T-helper 17 cell (primary cell): ENCODE measurements at places on chromosomes 16 and 17. TPM values are rescaled to one million over a fixed set of nuclear protein-coding genes. Genes with fewer than 3 reads are reported as not detected.

- no peak for DNase-seq
Measured at GRCh38 chr17:10683853-10684252, 13.5 kb downstream of the SCO1 start.

- DNase-seq: no peak
Measured at GRCh38 chr16:23651943-23652468, 10.7 kb downstream of the DCTN5 start.

- no peak for DNase-seq
Measured at GRCh38 chr16:77866752-77867151, 78.4 kb downstream of the VAT1L start.

GRCh38 chr16:78957317-78958100 lies 643.0 kb downstream of the MAF start:
- DNase-seq: no peak

PRR15L gene
- total RNA-seq: not detected

DNA sequence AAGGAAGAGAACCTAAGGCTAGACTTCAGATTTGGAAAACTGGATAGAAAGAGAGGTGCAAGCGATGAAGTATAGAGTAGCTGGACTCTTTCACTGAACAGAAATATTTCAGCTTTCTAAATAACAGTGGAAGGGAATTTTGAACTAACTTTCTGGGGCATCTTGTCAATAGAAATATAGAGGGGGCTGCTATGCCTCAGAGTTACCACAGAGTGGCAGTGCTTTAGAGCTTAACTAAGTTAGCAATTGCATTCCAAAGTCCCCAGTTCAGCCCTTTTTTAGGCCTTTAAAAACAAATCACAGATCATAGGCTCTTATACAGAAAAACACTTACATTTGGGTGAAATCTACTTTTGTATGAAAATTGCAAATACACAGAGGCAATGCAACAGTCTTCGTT lies 154.2 kb upstream of the CDH8 start:
- no peak for DNase-seq
